Gastroesophageal sphincter (tissue), 4 donors: ENCODE measurements at places on chromosomes 4 and X.
A peak's percentile ranks its signal among the peaks of the same experiment; 100 is the strongest.

DNA sequence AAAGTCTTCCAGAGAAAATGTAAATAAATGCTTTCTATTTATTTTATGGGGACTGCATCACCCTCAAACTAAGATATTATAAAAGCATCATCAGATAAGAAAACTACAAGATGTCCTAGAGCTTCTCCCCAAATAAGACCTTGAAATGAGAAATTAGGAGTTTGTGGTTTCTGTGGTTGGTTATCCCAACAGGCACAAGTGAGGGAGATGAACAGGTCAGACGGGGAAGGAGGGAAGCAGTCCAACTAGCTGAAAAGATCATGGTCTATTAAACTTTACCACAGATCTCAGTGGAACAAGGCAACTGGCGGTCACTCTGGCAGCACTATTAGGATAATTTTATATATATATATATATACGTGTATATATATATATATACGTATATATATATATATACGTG is 319.3 kb upstream of the GRID2 start:
- H3K27ac ChIP-seq: no peak overlapping the region
- H3K4me3 ChIP-seq: no peak overlapping the region
- H3K4me1 ChIP-seq: no peaks in the 10 kb centered on the region
- no peaks in the 10 kb centered on the region for H3K36me3 ChIP-seq
- H3K27me3 ChIP-seq: no peaks in the 10 kb centered on the region

- H3K4me1 ChIP-seq: no peaks in the 10 kb centered on the region
- H3K4me3 ChIP-seq: no peak overlapping the region
- no peak overlapping the region for H3K27ac ChIP-seq
- H3K27me3 ChIP-seq: no peaks in the 10 kb centered on the region
- no peaks in the 10 kb centered on the region for H3K36me3 ChIP-seq
Observed at GRCh38 chr4:9989918-9990635, 31.2 kb downstream of the SLC2A9 start.

DNA sequence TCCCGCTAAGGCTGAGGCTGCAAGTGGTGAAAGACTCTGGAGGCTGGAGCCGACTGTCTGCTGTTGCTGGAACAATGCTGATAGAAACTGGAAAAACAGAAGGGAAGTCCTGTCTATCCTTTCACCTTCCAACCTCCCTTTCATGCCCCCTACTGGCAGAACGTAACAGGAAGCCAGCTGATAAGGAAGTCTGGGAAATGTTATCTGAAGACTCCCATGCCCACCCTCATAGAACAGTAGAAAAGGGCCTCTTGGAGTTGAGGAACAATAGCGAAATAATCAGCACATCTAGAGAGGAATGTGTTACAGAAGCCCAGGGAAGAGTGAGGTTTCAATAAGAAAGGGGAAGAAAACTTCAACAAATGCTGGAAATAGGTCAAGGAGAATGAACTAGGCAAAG is 117.1 kb upstream of the DKK2 start:
- no peak overlapping the region for H3K27ac ChIP-seq
- H3K4me1 ChIP-seq: no peaks in the 10 kb centered on the region
- no peak for ATAC-seq
- H3K4me3 ChIP-seq: no peak overlapping the region
- H3K36me3 ChIP-seq: no peaks in the 10 kb centered on the region

- no peak overlapping the region for H3K27ac ChIP-seq
- no peak for ATAC-seq
- no peak overlapping the region for H3K4me3 ChIP-seq
- no peaks in the 10 kb centered on the region for H3K36me3 ChIP-seq
- H3K27me3 ChIP-seq: no peaks in the 10 kb centered on the region
Observed at GRCh38 chr4:140090215-140090731, 63.7 kb downstream of the MAML3 start.

- ATAC-seq: no peak
- H3K27me3 ChIP-seq: no peaks in the 10 kb centered on the region
- H3K27ac ChIP-seq: peak overlapping the region; percentile 9
- no peaks in the 10 kb centered on the region for H3K36me3 ChIP-seq
- H3K4me3 ChIP-seq: no peak overlapping the region
- no peaks in the 10 kb centered on the region for H3K4me1 ChIP-seq
Observed at GRCh38 chrX:1546691-1547251, 9.8 kb upstream of the P2RY8 start.

DNA sequence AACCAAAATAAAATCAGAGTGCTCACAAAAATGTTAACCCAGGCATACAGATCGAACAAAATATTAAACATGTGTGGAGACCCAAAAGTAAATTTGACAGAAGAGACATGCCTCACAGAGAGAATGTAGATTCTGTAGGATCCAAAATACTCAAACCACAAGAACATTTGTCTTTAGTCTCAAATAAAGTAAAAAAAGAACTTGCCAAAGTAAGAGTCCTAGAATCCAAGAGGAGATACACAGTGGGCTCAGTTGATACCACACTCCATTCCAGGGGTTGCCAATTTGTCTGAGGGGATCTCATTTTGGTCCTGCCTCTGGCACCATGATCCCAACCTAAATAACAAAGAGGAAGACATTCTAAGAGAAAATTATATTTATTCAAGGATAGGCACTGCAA is 316.4 kb downstream of the GALNTL6 start:
- no peak overlapping the region for H3K4me3 ChIP-seq
- no peak for ATAC-seq
- H3K27ac ChIP-seq: no peak overlapping the region
- H3K27me3 ChIP-seq: no peaks in the 10 kb centered on the region
- no peaks in the 10 kb centered on the region for H3K4me1 ChIP-seq
- no peaks in the 10 kb centered on the region for H3K36me3 ChIP-seq

- H3K27me3 ChIP-seq: no peaks in the 10 kb centered on the region
- no peaks in the 10 kb centered on the region for H3K4me1 ChIP-seq
- H3K36me3 ChIP-seq: no peaks in the 10 kb centered on the region
- H3K27ac ChIP-seq: no peak overlapping the region
Observed at GRCh38 chrX:11196476-11196875, 85.3 kb downstream of the HCCS start.

DNA sequence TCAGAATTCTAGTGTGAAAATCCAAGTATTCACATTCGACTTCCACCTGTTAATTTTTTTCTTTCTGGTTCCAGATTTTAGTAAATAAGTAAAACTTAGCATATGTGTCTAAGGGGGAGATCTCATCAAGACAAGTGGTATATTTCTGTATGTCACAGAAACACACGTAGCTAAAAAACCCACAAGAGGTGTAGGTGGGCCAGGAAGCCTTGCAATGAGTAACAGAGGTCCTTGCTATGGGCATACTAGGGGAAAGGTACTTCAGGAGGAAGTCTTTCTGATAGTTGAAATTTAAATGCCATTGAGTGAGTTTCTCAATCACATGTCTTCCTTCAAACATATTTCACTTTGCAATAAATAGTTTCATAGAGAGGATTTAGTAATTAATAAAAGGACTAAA is 315.8 kb downstream of the MID1IP1 start:
- no peaks in the 10 kb centered on the region for H3K4me1 ChIP-seq
- H3K27me3 ChIP-seq: no peaks in the 10 kb centered on the region
- no peak overlapping the region for H3K27ac ChIP-seq

DNA sequence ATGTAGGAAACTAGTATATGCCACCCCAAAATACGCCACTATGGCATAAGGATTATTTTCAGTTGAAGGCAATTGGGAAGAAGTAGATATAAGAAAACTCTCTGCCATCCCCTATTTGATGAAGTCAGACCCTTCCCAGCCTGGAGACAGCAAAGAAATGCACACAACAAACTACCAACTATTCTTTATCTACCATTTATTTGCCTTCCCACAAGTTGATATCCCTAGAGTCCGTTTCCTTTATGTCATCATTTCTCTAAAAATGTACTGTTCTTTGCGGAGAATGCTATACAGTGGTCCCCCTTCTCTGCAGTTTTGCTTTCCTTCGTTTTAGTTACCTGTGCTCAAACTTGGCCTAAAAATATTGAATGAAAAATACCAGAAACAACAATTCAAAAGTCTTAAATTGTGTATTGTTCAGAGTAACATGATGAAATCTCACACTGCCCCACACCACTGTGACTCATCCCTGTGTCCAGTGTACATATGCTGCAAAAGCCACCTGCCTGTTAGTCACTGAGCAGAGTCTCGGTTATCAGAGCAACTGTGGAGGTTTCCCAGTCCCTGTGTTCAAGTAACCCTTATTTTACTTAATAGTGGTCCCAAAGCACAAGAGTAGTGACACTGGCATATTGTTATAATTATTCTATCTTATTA is 152.3 kb downstream of the WDFY3 start:
- no peaks in the 10 kb centered on the region for H3K27me3 ChIP-seq
- ATAC-seq: peak; percentile 80
- H3K36me3 ChIP-seq: peaks cover 2% of the 10 kb centered on the region

DNA sequence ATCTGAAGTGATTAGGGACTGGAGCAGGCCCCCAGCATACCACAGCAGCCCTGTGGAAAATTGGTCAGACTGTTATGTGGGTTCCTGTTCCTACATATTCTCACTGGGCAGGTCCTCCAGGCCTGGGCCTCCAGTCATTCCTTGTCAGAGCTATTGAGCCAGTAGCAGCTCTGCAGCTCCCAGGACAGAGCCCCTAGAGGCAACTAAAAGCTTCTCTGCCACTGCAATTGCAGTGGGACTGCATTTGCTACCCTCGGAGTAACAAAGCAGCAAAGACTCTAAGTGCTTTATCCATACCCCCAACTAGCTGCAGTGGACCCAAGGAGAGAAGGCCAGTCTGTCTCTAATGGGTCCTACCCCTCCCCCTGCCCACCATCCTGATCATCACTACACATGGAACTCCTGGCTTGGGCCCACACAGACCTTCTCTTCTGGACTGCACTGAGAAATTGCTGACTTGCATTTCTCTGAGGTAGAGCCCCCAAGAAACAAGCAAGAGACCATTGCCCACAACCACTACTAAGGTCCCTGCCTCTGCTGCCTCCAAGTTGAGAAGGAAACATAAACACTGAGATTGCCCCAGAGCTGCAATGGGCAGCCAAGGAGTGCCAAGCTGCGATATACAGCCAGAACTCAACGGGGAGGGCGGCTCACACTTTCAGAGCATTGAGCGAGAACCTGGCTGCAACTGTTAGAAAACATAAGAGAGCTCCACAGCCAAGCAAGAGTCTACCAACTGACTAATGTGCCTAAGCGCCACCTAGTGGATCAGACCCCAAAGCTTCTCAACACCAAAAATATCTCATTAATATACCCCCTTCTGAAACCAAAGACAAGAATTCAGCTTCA is 738.7 kb upstream of the NDST4 start:
- no peak overlapping the region for H3K27ac ChIP-seq
- H3K27me3 ChIP-seq: no peaks in the 10 kb centered on the region
- ATAC-seq: no peak
- H3K4me1 ChIP-seq: no peaks in the 10 kb centered on the region

- H3K4me1 ChIP-seq: no peaks in the 10 kb centered on the region
- no peak for ATAC-seq
- no peak overlapping the region for H3K4me3 ChIP-seq
- H3K27ac ChIP-seq: no peak overlapping the region
Observed at GRCh38 chr4:73309211-73309610, 50.6 kb upstream of the ANKRD17 start.

GRCh38 chr4:93764639-93765246 is 63.8 kb upstream of the ATOH1 start:
- no peaks in the 10 kb centered on the region for H3K4me1 ChIP-seq
- H3K27ac ChIP-seq: no peak overlapping the region
- H3K36me3 ChIP-seq: no peaks in the 10 kb centered on the region
- H3K27me3 ChIP-seq: peaks cover 5% of the 10 kb centered on the region

- H3K36me3 ChIP-seq: no peaks in the 10 kb centered on the region
- H3K4me3 ChIP-seq: no peak overlapping the region
- H3K27ac ChIP-seq: no peak overlapping the region
- no peak for ATAC-seq
- H3K4me1 ChIP-seq: peaks cover 3% of the 10 kb centered on the region
Observed at GRCh38 chr4:42488114-42488513, 90.8 kb downstream of the SHISA3 start.

DNA sequence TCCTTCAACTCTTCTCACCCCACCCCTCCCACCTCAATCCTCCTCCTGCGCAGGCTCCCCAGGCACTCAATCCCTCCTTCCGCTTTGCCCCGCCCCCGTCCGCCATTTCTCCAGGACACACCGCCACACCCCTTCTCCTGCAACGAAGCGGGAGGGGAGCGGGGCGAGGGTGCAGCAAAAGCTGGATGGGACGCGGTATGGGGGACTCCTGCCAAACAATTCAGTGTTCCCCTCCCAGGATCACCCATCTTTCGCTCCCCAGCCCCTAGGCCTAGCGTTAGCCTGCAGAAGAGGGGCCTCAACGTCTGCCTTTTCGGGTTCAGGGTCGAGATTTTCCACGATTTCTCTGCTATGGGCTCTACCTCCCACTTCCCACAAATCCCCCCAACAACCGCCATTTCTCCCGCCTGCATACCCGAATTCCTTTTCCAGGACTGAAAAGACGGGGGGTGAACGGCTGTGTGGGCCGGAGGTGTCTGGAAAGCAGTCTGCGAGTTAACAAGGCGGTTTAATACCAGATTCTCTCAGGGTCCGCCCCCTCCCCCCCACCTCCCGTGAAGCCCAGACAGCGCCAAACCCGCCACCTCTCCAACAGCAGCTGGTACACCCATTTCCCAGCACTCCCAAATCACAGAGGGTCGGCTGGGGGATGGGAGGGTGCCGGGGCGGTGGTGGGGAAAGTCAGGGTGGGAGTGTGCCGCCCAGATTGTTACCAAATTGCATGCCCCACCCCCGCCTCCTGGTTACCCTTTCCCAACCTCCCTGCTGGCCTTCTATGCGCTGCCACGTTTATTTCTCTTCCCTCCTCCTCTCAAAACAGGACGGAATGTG is 774 bp downstream of the ARMCX2 start:
- ATAC-seq: peak; percentile 71
- H3K27me3 ChIP-seq: no peaks in the 10 kb centered on the region
- peak overlapping the region; percentile 98 for H3K4me3 ChIP-seq
- H3K36me3 ChIP-seq: peaks cover 19% of the 10 kb centered on the region
- H3K27ac ChIP-seq: peak overlapping the region; percentile 83

- no peak overlapping the region for H3K4me3 ChIP-seq
- ATAC-seq: no peak
- no peak overlapping the region for H3K27ac ChIP-seq
- H3K4me1 ChIP-seq: no peaks in the 10 kb centered on the region
- H3K36me3 ChIP-seq: no peaks in the 10 kb centered on the region
- H3K27me3 ChIP-seq: peaks cover 36% of the 10 kb centered on the region
Observed at GRCh38 chr4:164949448-164950143, 27.9 kb downstream of the TRIM61 start.

GRCh38 chrX:95841863-95842262 is 842.8 kb upstream of the DIAPH2 start:
- no peak overlapping the region for H3K27ac ChIP-seq
- H3K36me3 ChIP-seq: no peaks in the 10 kb centered on the region
- H3K4me1 ChIP-seq: no peaks in the 10 kb centered on the region
- H3K27me3 ChIP-seq: no peaks in the 10 kb centered on the region
- ATAC-seq: no peak

GRCh38 chr4:76116821-76117220 is 31.4 kb downstream of the NUP54 start:
- H3K27ac ChIP-seq: no peak overlapping the region
- no peak overlapping the region for H3K4me3 ChIP-seq
- ATAC-seq: no peak
- no peaks in the 10 kb centered on the region for H3K27me3 ChIP-seq
- no peaks in the 10 kb centered on the region for H3K4me1 ChIP-seq
- no peaks in the 10 kb centered on the region for H3K36me3 ChIP-seq
